Stimulated activated CD4-positive, alpha-beta T cell treated with anti-CD3 and anti-CD28 coated beads, Interleukin-15, amount 100 ng/mL, for 48 hours (primary cell): ENCODE measurements at places on chromosomes 5 and 9.

DNA sequence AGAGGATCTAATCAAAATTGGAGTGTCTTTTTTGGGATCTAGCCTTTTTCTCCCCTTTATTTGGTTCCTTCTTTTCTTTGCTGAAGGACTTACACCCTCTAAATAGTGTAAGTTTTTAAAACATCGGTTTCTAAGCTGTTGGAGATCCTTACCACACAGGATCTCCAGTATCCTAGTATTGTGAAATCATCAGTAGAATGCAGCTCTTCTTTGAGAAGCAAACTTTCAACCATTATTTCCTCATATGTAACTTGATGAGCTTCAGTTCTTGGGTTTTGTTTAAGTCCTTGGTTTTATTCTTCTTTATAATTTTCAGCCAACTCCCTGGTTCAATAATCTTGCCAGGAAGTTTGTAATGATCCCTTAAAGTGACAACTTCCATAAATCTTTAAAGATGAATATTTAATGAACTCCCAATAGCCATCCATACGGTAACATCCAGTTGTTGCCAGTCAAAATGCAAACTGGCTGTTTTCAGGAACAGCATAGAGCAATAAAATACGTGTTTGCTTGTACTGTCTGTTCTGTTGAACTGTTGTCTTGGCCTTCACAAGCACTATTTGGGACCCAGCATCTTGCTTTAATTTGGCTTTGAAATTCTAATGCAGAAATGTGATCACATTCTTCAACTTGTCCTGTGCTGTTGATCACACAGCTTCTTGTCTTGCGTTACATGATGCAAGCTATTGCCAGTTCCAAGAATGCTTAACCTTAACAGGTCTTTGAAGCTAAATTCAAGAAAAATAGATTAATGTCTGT, 34.8 kb upstream of the TTC23L start:
- DNase-seq, result no peak

- DNase-seq, result no peak
These were observed 81.0 kb downstream of the WWC1 start for GRCh38 chr5:168372356-168372946.

DNA sequence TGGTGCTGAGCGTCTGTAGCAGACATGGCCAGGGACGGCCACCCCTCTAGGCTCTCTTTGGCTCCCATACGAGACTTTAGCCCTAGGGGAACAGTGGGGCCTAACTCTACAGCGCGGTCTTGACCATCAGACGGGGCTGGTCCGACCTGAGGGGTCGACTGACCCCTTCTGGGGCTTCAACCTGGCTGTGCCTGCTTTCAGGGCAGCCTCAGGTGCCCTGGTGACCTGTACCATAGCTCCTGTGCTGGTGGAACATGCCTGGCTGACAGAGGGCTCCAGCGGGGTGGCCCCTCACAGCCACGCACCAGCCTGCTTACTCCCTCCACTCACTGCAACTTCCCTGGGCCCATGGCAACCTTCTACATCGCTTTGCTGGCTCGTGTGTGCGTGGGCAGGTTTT, 423.4 kb upstream of the SEMA6A start:
- DNase-seq, result no peak

DNA sequence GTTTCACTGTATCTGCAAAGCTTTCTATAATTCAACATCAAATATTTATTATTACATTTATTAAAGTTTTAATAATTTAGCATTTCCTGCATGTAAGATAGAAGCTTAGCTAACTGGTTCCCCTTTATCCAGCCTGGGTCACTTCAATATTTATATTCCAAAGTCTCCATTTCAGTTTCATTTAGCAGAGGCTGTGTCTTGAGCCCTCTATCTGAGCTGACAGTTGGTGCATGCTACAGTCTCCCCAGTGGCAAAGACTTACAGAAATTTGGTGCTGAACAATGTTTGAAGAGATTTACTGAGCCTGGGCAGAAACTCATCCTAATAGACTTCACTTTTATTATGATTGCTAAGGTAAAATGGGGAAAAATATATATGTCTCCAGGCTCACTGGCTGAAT, 279.1 kb downstream of the TRIM32 start:
- no peak for DNase-seq

DNA sequence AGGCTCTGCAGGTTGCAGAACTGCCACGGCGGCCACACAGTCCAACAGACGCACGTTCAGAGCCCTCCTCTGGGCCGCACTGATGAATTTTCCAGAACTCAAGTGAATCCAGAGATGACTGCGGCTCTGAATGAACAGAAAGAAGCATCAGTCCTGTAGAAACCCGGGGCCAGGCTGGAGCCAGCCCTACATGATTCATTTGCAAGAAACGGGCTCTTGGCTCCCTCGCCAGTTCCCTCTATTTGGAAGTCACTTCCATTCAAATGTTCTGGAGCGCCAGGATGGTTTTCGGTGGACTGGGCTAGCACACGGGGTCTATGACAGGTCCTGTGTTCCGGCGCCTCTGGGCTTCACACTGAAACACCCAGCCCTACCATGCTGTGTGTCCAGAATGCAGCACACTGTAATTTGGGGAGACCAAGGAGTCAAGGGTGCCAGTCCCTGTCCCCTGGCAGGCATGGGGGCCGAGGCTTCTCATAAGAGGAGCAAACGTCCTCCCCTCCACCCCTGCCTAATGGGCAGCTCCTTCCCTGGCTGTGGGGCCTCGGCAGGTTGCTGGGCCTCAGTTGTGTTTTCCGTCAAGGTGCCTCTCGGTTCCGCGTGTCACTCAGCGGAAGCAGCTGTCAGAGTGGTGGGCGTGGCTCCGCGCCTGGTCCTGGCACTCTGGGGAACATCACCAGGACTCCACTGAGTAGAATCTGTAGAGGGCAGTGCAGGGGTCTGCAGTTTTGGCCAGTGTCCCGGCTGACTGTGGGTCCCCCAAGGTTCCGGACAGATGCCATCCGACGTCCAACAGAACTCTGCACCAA, 18.1 kb upstream of the COL5A1 start:
- no peak for DNase-seq

GRCh38 chr5:154159343-154159742, 31.2 kb upstream of the GALNT10 start:
- DNase-seq, result no peak

DNA sequence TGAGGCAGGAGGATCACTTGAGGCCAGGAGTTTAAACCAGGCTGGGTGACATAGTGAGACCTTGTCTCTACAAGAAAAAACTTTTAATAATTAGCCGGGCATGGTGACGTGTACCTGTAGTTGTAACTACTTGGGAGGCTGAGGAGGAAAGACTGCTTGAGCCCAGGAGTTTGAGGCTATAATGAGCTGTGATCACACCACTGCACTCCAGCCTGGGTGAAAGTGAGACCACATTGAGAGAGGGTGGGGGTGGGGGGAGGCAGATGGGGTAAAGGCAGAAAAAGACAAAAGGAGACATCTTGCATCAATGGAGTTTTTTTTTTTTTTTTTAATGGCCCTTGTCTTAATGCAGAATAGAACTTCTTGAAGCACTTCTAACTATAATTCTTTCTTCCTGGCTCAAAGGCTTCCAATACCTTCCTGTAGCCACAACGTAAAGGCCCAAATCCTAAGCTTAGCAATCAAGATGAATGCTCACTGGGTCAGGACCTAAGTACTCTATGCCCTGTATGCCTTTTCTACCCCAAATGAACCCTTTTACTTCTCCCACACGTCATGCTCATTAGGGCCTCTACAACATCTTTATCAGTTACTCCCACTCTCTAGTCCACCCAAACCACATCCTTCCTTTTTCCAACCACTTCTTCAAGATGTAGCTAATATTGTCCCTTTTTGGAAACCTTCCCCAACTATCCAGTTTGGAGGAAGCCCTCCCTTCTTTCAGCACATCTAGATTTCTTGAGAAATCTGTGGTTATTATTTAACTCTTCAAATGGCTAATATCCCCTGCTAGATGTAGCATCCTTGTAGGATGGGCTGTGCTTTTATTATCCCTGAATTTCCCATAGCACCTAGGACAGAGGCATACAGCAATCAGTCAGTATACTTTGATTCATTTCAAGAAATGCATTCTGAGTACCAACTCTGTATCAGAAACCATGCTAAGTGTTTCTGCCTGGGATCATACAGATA, 40.8 kb downstream of the CSF2 start:
- DNase-seq, result no peak

- DNase-seq, result no peak
These were observed 24.2 kb downstream of the KCNIP1 start for GRCh38 chr5:170527991-170528390.

GRCh38 chr9:125789196-125789595, 42.0 kb downstream of the PBX3 start:
- DNase-seq, result no peak

- no peak for DNase-seq
These were observed 95.3 kb downstream of the GALNT10 start for GRCh38 chr5:154285661-154286408.

GRCh38 chr5:113354055-113354454, 80.7 kb downstream of the TSSK1B start:
- no peak for DNase-seq

- no peak for DNase-seq
These were observed 609.4 kb upstream of the COX7C start for GRCh38 chr5:86008293-86008692.

DNA sequence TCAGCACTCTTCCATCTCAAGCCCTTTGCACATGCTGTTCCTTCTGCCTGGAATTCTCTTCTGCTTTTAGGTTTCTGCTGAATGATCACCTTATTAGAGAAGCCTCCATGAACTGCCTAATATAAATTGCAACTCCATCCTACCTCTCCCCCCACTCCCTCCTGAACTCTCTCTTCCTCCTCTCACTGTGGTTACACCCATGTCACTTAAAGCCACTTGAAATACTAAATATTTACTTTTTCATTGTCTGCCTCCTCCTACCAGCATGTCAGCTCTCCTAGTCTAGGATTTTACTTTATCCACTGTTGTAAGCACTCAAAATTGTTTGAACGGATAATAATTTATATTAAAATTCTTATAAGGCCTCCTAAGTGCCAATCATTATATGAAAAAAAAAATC, 43.8 kb downstream of the ACTL7B start:
- no peak for DNase-seq

- DNase-seq, result no peak
These were observed 155.2 kb downstream of the MEF2C start for GRCh38 chr5:88727705-88728313.

- no peak for DNase-seq
These were observed 545.9 kb upstream of the PTPRD start for GRCh38 chr9:11158676-11159075.

GRCh38 chr9:114499941-114500696, 5.2 kb downstream of the WHRN start:
- no peak for DNase-seq

DNA sequence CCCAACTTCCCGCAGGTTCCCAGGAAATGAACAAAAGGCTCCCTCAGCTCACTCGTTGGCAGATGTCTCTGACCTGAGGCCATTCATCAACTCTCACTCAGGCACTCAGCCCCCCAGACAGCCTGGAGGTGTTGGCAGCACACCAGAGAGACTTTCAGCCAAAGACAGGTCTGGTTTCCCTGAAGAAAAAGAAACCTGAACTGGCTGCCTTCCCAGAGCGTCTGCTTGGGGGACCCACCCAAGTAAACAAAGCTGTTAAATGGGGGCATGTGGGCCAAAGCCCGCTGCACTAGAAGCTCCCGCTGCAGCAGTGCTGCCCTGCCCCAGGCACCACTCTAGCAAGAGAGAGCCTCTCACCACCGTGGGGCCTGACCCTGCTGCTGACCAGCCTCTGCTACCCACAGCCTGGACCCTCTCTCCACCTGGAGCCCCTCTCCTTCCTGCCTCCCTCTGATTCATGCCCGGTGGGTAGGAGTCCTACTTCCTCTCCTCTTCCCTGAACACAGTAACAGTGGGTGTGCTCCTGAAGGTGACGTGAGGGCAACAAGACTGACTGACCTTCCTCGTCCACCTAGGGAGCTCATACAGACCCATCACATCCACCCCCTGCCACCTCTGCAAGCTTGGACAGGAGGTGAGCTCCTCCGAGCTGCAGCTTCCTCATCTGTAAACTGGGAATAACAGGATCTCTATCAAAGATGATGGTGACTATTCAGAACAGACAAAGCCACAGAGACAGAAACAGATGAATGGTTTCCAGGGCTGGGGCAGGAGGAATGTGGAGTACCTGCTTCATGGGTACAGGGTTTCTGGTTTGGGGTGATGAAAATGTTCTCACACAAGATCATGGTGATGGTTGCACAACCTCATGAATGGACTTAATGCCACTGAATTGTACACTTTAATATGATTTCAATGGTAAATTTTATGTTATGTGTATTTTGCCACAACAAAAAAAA, 31.0 kb upstream of the GABRP start:
- no peak for DNase-seq

DNA sequence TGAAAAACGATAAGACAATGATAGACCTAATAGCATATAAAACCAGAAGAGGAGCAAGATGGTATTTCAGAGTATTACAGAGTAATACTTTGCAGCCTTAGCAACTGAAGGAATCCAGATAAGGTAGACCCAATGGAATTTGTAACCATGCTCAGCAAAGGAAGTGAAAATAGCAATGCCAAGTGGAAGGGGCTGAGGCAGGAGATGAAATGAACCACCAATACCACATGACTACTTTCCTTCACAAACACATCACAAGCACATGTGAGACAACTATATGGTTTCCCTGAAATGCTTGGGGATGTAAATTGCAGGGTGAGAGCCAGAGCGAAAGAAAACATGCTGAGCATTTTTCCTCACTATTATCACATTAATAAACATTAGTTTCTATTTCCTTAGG, 79.8 kb upstream of the MELK start:
- no peak for DNase-seq

GRCh38 chr5:143701493-143701892, 110.5 kb upstream of the HMHB1 start:
- DNase-seq, result no peak

GRCh38 chr5:103033696-103034095, 86.2 kb downstream of the GIN1 start:
- DNase-seq, result no peak

DNA sequence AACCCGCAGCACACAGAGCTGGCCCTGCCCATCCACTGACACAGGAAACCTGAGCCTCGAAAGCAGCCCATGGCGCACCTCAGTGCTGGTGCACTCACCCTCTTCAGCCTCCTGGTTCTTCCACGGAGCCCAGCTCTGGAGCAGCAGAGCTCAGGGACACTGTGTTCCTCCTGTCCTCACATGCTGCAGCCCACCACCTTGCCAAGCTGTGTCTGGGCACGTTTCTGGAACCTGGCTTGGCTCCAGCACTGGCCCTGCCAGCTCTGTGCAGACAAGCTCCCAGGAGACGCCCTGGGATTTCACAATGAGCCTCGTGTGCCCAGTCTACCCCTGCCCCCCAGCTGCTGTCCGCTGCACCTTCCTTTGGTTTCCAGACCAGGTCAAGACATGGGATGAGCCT, 119.5 kb downstream of the SYK start:
- no peak for DNase-seq
